ENCODE measurements at places on chromosomes 7 and 10. TPM values are rescaled to one million over a fixed set of nuclear protein-coding genes. Genes with fewer than 3 reads are reported as not detected.

The OR2A42 gene
- not detected for total RNA-seq

The MDH2 gene
- 58.4 TPM for total RNA-seq

The ARL3 gene
- 6.1 TPM for total RNA-seq

The HBP1 gene
- total RNA-seq: 98.7 TPM

The HECW1 gene
- not detected for total RNA-seq

The ANLN gene
- 154 TPM for total RNA-seq

The MINDY3 gene
- total RNA-seq: 39.8 TPM

The INA gene
- total RNA-seq: 0.29 TPM

The RNF32 gene
- 0.29 TPM for total RNA-seq

The HOXA11 gene
- not detected for total RNA-seq

The ZNF316 gene
- 11.1 TPM for total RNA-seq

The ANKRD61 gene
- 0.22 TPM for total RNA-seq

The TRPV5 gene
- total RNA-seq: not detected

The ZNF248 gene
- total RNA-seq: 6.4 TPM

The HUS1 gene
- total RNA-seq: 37.8 TPM

The TACC2 gene
- 23.4 TPM for total RNA-seq

The H2BK1 gene
- not detected for total RNA-seq

The DYNC1I1 gene
- total RNA-seq: 4.0 TPM

The KLF14 gene
- total RNA-seq: not detected

The ZNF735 gene
- not detected for total RNA-seq
